ENCODE measurements at places on chromosomes 12 and 14. TPM values are rescaled to one million over a fixed set of nuclear protein-coding genes. Genes with fewer than 3 reads are reported as not detected.

SLC39A5 gene
- total RNA-seq, result not detected

SLC17A8 gene
- not detected for total RNA-seq

HECTD1 gene
- total RNA-seq, result 534 TPM

KRT83 gene
- total RNA-seq, result not detected

EXOC3L4 gene
- 0.26 TPM for total RNA-seq

GAPDH gene
- total RNA-seq, result 6,255 TPM

FIGNL2 gene
- total RNA-seq, result 0.17 TPM

LTBR gene
- total RNA-seq, result 78.4 TPM

DCAF11 gene
- total RNA-seq, result 68.0 TPM

PPP4R4 gene
- 0.51 TPM for total RNA-seq

VDR gene
- 9.8 TPM for total RNA-seq

GNPTAB gene
- total RNA-seq, result 49.7 TPM

HOXC11 gene
- not detected for total RNA-seq

STAC3 gene
- 0.26 TPM for total RNA-seq

IFNG-AS1 gene
- not detected for total RNA-seq

OAS2 gene
- total RNA-seq, result 2.3 TPM

CLEC4D gene
- not detected for total RNA-seq

AMDHD1 gene
- 0.33 TPM for total RNA-seq

ST8SIA1 gene
- total RNA-seq, result 5.9 TPM

KRT75 gene
- total RNA-seq, result not detected

ESRRB gene
- total RNA-seq, result not detected

TEX52 gene
- not detected for total RNA-seq

WIF1 gene
- not detected for total RNA-seq

Measured in fibroblast of lung (primary cell).